Stimulated activated CD4-positive, alpha-beta T cell treated with anti-CD3 and anti-CD28 coated beads, Interleukin-1b, Interleukin-23, amount 100 ng/mL, for 1 hour (primary cell): ENCODE measurements at places on chromosomes 7 and 10.

DNA sequence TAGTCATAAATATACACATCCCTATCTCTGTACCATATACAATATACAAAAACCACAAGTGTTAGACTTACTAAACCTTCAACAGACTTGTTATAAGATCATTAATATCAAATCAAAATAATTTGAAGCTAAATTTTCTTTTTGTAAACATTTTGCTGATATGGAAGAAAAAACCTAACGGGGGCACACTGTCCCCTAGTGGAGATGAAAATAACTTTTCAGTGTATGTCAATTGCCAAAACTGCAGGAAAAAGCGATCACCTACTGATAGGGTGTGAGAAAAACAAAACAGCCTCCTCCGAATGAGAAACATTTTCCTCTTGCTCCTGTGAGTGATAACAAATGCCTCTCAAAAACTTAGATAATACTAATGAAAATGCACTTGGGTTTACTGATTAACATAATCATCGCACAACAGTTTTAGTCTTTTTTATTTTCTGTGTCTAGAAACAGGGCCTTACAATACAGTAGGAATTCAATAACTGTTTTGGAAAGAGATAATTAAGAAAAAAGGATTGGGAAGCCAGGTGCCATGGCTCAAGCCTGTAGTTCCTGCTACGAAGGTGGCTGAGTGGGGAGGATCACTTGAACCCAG, 322.7 kb downstream of the CRPPA start:
- DNase-seq, result no peak

DNA sequence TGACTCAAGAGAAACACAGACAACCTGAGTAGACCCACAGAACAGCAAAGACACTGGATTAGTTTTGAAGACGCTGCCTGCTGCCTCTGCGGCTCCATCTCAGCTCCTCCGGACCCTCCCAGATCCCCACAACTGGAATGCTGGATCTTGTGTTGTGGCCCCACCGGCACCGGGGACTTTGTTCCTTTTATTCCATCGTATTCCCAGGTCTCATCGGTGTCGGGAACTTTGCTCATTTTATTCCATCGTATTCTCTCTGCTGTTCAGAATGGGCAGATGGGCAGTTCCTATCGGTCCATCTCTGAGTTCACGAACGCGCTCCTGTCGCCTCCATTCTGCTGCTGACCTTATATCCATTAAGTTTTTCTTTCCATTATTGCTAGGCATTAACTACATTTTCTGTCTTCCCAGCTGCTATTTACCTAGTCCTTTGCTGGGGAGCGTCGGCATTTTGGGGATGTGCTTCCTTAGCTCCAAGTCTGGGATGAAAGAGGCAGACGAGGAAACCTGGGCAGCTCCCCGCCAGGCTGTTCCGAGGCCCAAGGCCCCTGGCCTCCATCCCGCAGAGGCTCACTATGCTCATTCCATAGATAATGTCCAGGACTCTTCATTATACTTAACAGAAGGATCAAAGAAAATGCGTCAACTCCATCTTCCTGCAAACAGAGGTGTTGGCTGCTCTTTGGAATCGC, 192.4 kb downstream of the MAD1L1 start:
- DNase-seq, result no peak

- DNase-seq, result no peak
Observed at GRCh38 chr7:132130497-132130896, 445.8 kb downstream of the PLXNA4 start.

GRCh38 chr7:135761751-135762488, 13.3 kb upstream of the FAM180A start:
- no peak for DNase-seq

DNA sequence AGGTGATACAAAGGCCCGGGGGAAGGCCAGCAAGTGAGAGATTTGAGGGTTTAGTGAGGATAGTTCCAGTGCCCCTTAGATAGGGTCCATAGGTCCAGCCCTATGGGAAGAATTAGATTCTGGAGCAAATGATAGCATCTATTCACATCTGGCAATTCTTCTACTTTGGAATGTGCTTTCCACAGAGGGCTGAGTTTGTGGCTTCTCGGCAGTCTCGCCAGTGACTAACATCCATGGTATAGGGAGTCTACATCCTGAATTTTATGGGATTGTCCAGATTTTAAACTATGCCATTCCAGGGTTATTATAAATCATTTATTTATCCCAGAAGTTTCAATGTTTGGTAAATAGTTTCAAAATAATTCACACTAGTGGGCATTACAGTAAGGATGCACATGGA, 207.3 kb upstream of the ADO start:
- no peak for DNase-seq

DNA sequence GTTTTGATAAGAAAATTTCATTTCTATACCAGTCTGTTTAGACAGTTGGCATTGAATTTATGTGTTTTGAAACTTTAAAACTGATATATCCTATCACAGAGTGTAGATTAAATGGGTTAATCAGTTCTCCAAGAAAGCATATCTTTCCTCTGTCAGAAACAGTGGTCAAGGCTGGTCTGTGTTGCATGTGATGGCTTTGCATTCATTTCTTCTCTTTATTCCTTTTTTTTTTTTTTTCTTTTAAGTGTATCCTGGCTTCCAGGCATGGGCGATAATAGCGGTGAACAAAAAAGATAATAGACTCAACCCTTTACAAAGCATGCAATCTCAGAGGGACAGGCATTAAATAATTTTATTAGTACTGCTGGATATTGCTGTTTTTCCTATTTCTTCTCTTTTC, 136.6 kb downstream of the LRRC4 start:
- DNase-seq, result no peak

GRCh38 chr10:17075533-17076359, 53.9 kb downstream of the CUBN start:
- DNase-seq, result no peak

DNA sequence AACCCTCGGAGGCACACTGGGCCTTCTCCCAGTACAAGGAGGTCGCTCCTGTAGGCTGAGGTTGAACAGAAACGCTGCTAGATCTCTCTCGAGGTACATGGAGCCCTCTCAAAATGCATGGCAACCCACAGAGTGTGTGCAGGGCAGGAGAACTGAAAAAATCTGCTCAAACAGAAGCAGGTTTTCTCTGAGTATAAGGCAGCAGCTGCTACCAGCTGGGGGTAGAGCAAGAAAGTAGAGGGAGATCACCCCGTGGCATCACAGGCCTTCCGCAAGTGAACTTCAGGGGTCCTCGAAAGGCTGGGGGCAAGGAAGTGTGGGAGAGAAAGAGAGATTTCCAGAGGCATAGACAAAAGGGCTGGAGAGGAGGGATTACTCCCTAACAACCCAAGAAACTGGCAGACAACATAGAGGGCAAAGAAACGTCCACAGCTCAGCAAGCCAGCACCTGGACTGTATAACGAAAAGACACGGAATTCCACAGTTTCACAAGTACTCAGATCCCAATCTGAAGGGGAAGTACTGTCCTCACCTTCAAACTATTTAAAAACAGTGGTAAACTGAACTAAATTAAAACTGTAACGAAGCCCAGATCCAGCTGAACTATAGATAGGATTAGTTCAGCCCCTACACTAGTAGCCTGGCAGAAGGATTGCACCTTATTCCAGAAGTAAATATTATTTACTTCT, 299.2 kb downstream of the IPMK start:
- no peak for DNase-seq

- no peak for DNase-seq
Observed at GRCh38 chr10:104966563-104967297, 325.6 kb downstream of the SORCS3 start.

DNA sequence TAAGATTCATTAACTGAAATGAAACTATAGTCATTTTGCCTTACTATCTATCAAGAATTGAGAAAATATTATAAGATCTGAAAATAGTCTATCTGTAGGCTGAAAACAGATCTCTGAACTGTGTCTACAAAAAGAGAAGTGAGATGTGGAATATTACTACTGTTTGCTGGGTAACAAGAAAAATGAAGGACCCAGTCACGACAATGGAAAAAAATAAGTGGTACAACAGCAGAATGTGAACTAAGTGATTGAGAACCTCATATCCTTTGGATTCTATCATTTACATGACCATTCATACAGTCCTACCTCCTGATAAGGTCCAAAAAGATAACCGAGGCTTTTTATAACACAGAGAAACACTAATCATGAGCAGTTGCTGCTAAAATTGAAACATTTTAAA, 94.3 kb downstream of the UBE2H start:
- DNase-seq, result no peak

GRCh38 chr10:55378196-55378595, 577.2 kb upstream of the PCDH15 start:
- DNase-seq, result no peak

DNA sequence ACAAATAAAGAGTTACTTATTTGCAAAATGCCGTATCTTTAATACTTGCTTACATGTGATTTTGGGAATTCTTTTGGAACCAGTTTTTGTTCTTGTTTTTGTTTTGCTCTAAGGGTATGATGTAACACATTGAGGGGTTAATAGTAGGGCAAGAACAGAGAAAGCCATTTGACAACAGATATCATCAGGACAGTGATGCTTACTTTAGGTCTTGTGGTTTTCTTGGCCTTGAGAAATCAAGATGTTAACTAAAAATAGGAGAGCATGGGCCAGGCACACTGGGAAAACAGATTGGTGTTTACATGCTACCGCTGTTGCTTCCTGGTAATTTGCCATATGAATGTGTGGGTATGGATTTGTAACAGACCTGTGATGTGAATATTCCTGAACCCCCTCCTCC, 3.7 kb downstream of the SAMD8 start:
- DNase-seq, result no peak

- DNase-seq, result no peak
Observed at GRCh38 chr7:48255046-48255445, 83.8 kb downstream of the ABCA13 start.

DNA sequence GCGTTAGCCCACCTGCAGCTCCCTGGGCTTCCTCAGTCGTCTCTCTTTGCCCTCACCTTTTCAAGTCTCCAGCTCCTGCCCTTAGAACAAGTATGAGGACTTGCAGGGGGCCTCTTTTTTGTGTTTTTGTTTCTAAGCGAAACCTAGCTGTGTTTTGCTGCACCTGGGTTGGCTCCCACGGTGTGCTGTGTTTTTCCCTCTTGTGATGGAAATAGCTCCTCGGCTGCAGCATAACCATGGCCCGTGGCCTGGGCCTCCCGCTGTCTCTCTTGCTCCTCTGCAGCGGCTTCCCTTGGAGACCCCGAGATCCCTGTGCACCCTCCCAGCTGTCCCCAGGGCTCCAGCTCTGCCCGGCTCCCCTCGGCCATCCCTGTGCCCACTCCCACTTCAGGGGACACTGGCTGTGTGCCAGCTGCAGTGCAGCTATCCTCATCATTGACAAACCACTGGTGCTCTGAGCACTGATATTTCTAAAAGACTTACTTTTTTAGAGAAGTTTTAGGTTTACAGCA, 75.6 kb upstream of the TCERG1L start:
- no peak for DNase-seq

DNA sequence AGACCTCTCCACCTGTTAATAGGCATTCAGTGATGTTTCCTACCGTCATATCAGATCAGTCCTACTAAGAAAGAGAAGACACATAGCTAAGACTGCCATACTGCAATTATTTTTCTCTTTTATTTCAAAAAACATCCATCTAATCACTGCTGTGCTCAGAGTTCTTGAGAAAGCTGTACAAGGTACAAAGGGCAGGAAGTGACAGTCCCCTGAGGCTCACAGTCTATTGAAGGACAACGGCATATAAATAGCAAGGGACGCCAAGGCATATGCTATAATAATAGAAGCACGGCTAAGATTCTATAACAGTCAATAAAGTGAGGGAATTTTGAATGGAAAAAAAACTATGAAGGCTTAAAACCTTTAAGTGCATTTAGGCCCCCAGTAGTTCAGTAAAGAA, 415.3 kb upstream of the NRP1 start:
- DNase-seq, result no peak

DNA sequence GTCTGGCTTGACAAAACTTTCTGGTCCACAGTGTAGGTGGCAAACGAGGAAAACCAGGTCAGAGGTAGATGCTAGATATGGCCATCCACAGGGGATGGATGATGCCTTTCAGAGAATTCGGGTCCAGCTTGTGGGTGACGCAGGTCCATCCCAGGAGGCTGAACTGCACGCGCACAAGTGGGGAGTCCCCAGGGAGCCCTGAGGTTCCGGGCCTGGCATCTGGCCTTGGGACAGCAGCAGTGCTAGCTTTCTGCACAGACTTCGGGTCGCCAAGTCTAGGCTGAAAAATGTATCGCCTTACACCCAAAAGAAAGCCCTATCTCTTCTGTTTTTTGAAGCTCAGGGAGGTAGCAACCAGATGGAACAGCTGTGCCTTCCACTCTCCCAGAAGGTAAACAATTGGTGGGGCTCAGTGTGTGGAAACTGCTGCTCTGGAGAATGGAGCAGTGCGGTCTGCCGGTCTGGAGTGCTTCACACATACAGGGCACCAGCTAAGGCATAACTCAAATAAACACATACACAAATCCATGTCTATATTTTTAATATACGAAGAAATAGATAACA, 119.3 kb upstream of the ACBD5 start:
- DNase-seq, result no peak

DNA sequence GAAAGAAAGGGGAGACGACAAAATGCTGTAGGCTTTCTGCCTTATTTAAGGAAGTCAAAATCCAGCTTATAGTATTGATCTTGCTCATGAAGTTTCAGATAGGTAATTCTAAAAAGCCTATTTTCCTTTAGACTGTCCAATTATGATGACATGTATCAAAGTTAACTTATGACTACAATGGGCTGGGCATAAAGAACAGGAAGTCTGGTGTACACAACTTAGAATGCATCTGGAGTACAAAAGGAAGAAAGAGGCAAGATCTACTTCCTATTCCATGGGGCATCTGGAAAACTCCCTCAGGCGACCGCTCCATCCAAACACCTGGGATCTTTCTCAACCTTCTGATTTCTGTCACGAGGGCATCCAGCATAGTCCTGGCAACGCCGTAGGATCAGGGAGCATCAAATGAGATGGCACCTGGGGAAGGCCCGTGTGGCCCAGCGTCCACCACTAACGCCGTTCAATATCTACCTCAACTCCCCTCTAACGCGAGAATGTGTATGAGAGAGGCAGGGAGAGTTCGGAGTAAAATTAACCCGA, 512 bp downstream of the FAM24B start:
- DNase-seq, result no peak

DNA sequence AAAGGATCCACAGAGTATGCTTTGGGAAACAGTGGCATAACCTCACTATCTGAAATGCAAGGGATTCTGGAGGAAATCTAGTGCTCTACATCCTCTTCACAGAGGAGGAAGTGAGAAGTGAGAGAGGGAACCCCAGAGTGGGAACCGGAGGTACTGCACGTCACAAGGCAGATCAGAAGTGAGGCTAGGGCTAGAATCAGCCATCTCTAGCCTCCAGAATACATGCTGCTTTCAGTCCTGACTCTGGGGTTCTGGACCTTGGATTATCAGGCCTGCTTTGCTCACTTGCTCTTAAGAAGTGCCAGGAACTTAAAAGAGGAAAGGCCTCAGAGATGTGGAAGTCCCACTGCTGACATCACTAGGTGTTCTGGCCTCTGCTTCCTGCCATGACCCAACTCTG, 25.7 kb downstream of the ZNF503 start:
- DNase-seq, result no peak

DNA sequence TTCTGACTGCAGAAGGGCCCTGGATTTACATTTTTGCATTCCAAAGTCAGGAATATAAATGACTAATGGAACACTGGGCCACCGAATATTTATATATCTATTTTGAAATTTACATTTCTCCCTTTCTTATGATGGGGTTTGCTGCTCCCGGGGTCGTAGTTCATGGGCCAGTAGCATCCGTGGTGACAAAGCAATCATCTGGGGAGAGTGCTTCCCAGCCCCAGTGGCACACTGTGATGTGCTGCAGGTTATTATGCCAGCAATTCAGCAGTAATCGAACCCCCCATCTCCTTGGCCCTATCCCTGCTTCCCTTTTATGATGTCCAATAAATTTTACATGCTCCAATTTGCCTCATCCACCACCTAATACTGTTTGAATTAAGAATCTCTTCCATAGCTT, 837.5 kb downstream of the LRMDA start:
- no peak for DNase-seq

GRCh38 chr7:96685353-96685752, 24.3 kb downstream of the SEM1 start:
- no peak for DNase-seq
